Astrocyte (in vitro differentiated cells and primary cell): ENCODE measurements at places on chromosomes 1 and 21. TPM values are rescaled to one million over a fixed set of nuclear protein-coding genes. Genes with fewer than 3 reads are reported as not detected.

Gene LRRC41
- total RNA-seq = 88.2 and 94.5 TPM in 2 replicates

Gene TARDBP
- 140 and 148 TPM in 2 replicates for total RNA-seq

Gene LRRC53
- total RNA-seq = not detected in 2 replicates

- H3K27ac ChIP-seq = no peak within 1 kb of the TSS
- no peaks in the 10 kb centered on the region for H3K4me1 ChIP-seq
- no peak within 1 kb of the TSS for H3K4me3 ChIP-seq
- DNase-seq = no peak
- no peaks in the 10 kb centered on the region for H3K36me3 ChIP-seq
Observed at GRCh38 chr1:169733924-169734323, at the start of gene SELE. TSS of gene SELE (minus strand) at chr1:169734079. CDS start at chr1:169733612, 467 bp downstream.

GRCh38 chr1:206779638-206780037 is 7.3 kb upstream of the IL10 start:
- no peak overlapping the region for H3K4me3 ChIP-seq
- H3K36me3 ChIP-seq = no peaks in the 10 kb centered on the region
- H3K27me3 ChIP-seq = peaks cover 23% of the 10 kb centered on the region
- no peak overlapping the region for H3K27ac ChIP-seq
- no peak for DNase-seq
- no peaks in the 10 kb centered on the region for H3K4me1 ChIP-seq

GRCh38 chr1:72282271-72283021 is at the start of gene NEGR1:
TSS of gene NEGR1 (minus strand) at chr1:72282539.
- no peaks in the 10 kb centered on the region for H3K27me3 ChIP-seq
- no peaks in the 10 kb centered on the region for H3K36me3 ChIP-seq
- H3K4me1 ChIP-seq = peaks cover 6% of the 10 kb centered on the region
- peak within 1 kb of the TSS; percentile 96 for H3K27ac ChIP-seq

DNA sequence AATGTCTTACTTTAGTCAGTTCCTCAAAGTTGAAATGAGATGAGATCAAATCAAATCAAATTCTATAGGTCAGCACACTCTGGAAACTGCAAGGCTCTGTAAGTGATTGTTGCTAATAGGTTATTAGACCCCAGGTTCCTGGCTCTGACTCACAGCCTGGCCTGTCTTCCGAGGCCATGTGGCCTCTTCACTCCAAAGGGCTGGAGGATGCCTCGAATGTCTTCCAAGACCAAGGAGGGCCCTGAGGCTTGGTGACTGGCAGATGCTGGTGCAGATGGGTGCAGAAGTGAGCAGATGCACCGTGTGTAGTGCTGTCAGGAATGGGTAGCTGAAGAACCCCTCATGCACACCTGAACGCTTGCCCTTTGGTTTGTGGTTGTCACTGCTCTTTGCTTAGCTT is 113.4 kb downstream of the MAB21L3 start:
- no peaks in the 10 kb centered on the region for H3K4me1 ChIP-seq
- no peak for DNase-seq
- no peaks in the 10 kb centered on the region for H3K27me3 ChIP-seq
- H3K4me3 ChIP-seq = no peak overlapping the region
